ENCODE measurements at places on chromosomes 13 and 19.

DNA sequence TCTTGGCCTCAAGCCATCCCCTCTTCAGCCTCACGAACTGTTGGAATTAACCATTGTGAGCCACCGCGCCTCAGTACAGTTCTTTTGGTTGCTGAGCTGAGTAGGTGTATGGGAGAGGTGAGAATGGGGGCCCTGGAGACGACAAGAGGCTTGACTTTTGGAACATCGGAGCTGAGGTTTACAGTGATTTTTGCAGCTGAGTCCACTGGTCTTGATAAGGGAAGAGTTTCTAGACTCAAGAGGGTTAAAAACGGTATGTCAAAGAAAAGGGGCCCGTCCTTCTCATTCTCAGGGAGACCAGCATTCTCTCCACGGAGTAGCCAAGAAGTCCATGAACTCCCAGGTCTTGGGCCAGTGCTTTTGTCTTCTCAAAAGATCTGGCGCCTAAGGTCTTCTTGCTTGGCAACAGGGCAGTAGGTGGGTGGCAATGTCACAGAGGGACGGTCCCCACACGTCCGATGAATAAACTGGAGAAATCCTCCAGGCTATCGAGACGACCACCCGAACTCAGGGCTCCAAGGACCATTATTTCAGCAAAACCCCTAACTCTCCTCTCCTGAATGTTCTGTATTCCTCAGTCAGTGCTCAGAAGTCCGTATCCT is 6.4 kb upstream of the QTRT1 start:
- DNase-seq, result no peak

- DNase-seq, result no peak
Observed at GRCh38 chr19:55603581-55604292, 1.7 kb upstream of the ZNF865 start.

DNA sequence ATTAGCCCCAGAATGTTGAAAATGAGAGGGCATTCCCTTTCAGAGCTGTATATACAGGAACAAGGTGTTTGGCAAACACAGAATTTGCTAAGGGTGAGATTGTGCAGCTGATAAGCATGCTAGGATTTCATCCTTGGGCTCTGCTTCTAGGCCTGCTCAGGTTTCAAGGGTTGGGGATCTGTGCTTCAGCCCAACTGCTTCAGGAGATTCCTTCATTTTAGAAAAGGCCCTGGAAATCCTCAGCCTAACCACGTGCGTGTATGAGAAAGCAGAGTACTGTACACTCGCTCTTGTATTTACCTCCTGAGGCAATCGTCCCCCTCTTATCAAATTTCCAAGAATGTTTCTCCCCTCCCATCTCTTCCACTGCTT is 291.6 kb upstream of the ARGLU1 start:
- DNase-seq, result no peak

DNA sequence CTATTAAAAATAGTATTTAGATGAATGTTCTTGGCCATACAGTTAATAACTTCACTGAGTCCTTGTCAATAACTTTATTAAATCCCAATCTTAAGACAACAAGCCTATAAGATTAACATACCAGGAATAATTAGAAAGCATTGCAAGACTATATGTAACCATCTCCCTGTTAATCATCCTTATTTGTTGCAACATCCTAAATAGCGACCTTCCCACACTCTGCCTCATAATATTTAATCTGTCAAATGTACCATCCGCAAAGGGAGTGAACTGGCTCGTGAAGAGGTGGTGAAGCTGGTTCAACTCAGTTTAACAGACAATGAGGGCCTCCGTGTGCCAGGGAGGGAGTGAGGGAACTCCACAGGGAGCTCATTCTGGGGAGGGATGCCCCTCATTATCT is 33.9 kb downstream of the KL start:
- DNase-seq, result no peak

- no peak for DNase-seq
Observed at GRCh38 chr13:38395497-38395788, 45.8 kb downstream of the UFM1 start.

DNA sequence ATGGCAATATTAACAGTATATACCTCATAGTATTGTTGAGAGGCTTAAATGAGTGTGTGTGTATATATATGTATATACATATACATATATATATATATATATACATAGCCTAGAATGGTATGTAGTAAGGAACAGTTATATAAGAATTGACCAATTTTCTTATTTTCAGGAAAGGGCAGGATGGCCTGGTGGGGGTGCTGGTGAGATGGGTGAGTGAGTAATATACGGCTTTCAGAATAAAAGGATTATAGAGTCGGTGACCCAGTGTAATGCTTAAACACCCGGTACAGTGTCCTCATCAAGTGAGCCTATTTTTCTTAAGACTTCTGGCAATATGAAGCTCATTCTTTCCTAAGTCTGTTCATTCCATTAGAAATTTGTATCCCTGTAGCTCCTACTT is 11.7 kb upstream of the FAM216B start:
- no peak for DNase-seq

DNA sequence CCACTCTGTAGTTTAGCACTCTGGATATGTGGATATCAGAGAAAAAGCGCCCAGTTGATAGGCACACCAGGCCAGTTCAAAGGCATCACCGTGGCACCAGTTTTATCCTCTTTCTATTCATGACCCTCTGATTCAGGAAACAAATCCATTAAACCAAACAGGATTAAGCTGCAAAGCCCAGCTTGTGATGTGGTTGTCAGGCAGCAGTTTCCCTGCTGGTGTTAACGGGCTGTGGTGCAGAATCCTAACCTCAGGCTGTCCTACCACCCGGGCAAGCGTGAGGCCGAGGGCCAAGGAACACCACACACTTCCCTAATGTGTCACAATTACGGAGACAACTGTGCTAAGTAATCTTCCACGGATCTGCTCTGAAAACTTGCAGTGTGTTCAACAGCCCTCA is 209.1 kb downstream of the OLFM4 start:
- DNase-seq, result no peak

DNA sequence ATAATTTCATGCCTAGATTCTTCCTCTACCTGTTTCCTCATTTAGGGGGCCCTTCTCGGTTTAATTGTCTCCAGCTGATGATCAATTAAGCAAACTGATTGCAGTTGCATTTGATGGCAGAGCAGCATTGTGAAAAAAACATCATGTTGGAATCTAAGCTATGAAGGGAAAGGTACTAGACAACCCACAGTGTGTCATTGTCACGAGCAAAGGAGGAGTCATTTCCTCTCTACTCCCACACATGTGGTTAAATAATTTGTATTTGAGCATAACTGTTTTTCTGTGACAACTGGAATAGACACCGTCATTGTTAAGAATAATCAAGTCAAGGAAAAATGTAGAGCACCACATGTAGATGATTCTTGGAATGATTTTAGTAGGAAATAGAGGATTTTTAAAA is 240.3 kb downstream of the DCT start:
- no peak for DNase-seq

- DNase-seq, result no peak
Observed at GRCh38 chr19:23762548-23762883, 3.8 kb upstream of the ZNF681 start.

GRCh38 chr13:53878861-53879260 is 850.2 kb downstream of the OLFM4 start:
- DNase-seq, result no peak

DNA sequence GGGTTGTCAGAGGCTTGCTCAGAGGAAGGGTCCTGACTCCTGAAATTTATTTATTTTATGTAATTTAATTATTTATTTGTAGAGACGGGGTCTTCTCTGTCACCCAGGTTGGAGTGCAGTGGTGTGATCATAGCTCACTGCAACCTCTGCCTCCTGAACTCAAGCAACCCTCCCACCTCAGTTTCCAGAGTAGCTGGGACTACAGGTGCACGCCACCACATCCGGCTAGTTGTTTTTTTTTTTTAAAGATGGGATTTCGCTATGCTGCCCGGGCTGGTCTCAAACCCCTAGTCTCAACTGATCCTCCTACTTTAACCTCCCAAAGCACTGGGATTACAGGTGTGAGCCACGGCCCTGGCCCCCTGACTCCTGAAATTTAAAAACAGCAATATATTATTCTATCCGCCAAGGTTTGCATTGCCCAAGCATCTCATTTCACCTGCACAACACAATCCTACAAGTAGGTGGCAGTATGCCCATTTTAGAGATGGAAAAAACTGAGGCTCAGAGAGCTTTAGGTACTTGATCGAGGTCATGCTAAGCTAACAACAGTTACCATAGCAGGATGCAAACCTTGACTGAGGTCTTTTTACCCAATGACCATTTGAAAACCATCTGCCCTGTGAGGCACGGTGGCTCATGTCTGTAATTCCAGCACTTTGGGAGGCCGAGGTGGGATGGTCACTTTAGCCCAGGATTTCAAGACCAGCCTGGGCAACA is 18.1 kb downstream of the ARHGEF18 start:
- no peak for DNase-seq

GRCh38 chr13:34591129-34591528 is 350.9 kb upstream of the NBEA start:
- no peak for DNase-seq

- DNase-seq, result no peak
Observed at GRCh38 chr19:16886305-16886880, 2.4 kb upstream of the F2RL3 start.

DNA sequence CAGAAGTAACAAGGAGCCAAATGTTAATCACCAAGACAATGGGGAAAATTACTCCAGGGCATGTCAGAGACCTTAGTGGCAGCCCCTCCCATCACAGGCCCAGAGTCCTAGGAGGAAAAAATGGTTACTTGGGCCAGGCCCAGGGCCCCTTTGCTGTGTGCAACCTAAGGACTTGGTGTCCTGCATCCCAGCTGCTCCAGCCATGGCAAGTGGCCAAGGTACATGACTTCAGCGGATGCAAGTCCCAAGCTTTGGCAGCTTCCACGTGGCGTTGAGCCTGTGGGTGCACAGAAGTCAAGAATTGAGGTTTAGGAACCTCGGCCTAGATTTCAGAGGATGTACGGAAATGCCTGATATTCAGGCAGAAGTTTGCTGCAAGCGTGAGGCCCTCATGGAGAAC is 46.7 kb downstream of the OR10H4 start:
- no peak for DNase-seq

- DNase-seq, result no peak
Observed at GRCh38 chr19:45589768-45590167, 5.2 kb upstream of the OPA3 start.

DNA sequence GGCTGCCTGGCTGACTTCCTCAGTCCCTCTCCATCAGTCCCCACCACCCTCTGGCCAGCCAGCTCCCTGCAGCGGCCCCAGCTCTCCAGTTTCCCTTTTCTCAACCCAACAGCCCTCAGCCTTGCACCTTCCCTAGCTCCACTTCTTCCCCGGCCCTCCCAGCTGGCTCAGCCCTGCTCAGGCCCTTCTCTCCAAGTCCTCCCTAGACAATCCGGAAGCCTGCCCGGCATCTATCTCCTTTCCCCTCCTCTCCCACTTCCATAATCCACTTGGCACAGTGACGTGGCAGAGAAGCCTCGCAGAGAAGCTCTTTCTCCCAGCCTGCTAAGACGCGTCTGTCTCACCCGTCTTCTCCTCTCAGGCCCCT is 1.1 kb downstream of the UBXN6 start:
- no peak for DNase-seq

- DNase-seq, result no peak
Observed at GRCh38 chr19:47658431-47659348, 49.8 kb downstream of the BICRA start.

DNA sequence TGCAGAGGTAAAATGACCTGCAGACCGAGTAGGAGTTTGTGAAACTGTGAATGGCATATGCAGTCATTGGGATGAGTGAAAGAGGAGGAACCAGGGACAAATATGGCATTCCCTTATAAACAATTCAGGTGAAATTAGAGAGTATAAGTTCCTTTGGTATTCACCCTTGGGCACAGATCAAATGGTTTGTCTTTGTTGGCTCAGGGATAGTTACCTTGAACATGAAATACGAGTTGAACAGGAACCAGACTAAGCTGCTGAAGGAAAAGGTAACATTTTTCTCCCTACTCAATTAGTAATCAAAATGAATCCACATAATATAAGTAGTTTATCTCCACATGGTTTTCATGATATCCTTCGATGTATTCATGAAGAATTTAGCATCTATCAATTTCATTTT is 50.5 kb downstream of the SLITRK1 start:
- DNase-seq, result no peak

GRCh38 chr13:21150013-21150412 is 26.3 kb downstream of the SKA3 start:
- no peak for DNase-seq

DNA sequence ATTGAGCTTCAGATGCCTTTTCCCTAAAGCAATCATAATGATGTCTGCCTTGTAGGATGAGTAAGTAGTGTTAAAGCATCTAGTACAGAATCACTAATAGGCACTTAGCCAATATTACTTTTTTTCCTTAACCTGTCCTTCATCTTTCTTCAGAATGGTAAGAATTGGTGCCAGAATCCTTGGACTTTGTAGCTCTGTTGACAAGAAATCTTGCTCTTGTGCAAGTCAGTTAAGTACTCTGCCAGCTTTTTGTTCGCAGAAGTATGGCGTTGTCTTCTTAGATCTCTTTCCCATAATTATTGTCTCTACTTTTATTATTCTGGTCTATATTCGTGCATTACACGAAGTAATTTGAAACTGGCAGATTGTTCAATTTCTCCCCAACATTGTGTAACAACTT is 554.5 kb downstream of the PCDH9 start:
- no peak for DNase-seq

DNA sequence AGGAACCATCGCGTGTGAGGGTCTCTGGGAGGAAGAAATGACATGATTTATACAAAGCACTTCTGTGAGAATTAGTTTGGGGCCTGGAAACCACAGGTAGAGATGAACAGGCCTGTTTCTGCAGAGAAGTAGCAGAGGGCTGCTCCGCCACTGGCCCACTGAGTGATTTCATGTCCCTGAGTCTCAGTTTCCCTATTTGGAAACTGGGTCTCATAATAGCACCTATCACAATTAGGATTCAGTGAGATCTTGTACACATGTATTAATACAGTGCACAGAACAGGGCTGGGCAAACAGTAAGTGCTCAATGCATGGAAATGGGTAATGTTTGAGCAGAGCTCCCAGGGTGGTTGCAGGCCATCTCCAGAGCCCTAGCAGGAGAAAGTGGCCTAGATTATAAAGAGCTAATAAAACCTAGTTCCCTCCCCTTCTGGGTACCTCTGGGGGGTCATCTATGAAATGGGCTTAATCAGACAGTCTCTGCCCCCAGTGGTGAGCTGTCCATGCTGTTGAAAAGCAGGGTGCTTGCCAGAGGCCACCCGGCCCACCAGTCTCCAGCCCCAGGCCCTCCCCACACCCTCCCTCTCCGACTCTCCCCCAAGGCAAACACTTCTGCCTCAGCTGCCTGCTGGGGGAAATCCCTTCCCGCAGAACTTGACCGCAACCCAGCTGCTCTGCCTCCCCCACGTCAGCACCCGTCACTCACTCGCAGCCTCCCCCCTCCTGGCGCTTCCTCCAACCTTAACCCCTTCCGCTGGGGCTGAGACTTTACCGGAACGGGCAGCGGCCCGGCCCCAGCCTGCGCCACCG is 4.5 kb downstream of the BCL3 start:
- DNase-seq, result peak; percentile 97

GRCh38 chr13:61765181-61765742 is 349.6 kb upstream of the PCDH20 start:
- DNase-seq, result no peak

- DNase-seq, result no peak
Observed at GRCh38 chr13:97569841-97570240, 135.9 kb downstream of the RAP2A start.

- no peak for DNase-seq
Observed at GRCh38 chr19:43527860-43528622, 1.0 kb upstream of the ETHE1 start.

- DNase-seq, result no peak
Observed at GRCh38 chr13:111076155-111077013, 38.7 kb upstream of the ARHGEF7 start.

- DNase-seq, result no peak
Observed at GRCh38 chr13:79710376-79710775, 229.4 kb downstream of the NDFIP2 start.
